ENCODE measurements at places on chromosomes 5 and 9. TPM values are rescaled to one million over a fixed set of nuclear protein-coding genes. Genes with fewer than 3 reads are reported as not detected.

Gene TAF1L
- total RNA-seq: not detected

Gene GMCL2
- total RNA-seq: not detected

Gene ELOVL7
- total RNA-seq: 0.11 TPM

Gene GPRIN1
- total RNA-seq: 2.7 TPM

- DNase-seq: no peak
- no peak overlapping the region for H3K27ac ChIP-seq
- no peaks in the 10 kb centered on the region for H3K36me3 ChIP-seq
- no peaks in the 10 kb centered on the region for H3K27me3 ChIP-seq
Measured at GRCh38 chr5:23466401-23466912, 41.0 kb upstream of the PRDM9 start.

GRCh38 chr5:152470167-152470566 lies 65.1 kb upstream of the NMUR2 start:
- no peaks in the 10 kb centered on the region for H3K36me3 ChIP-seq
- no peaks in the 10 kb centered on the region for H3K27me3 ChIP-seq
- no peak for DNase-seq
- no peak overlapping the region for H3K4me3 ChIP-seq
- no peak overlapping the region for H3K27ac ChIP-seq

DNA sequence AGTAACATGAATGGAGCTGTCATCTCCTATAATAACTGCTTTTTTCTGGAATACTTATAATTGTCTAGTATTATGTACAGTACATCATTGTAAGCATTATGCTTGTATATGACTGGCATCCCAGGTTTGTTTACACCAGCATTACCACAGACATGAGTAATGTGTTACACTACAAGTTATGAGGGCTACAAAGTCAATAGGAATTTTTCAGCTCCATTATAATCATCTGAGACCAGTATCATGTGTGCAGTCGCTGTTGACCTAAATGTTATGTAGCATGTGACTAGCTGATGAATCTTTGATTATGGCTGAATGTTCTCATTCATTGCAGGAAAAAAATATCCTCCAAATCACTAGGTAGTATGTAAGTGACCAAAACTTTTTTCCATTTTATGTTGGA lies 2.2 kb downstream of the ZCCHC9 start:
- no peak overlapping the region for H3K4me3 ChIP-seq
- no peak for DNase-seq
- peaks cover 28% of the 10 kb centered on the region for H3K4me1 ChIP-seq
- no peaks in the 10 kb centered on the region for H3K27me3 ChIP-seq
- no peak overlapping the region for H3K27ac ChIP-seq

DNA sequence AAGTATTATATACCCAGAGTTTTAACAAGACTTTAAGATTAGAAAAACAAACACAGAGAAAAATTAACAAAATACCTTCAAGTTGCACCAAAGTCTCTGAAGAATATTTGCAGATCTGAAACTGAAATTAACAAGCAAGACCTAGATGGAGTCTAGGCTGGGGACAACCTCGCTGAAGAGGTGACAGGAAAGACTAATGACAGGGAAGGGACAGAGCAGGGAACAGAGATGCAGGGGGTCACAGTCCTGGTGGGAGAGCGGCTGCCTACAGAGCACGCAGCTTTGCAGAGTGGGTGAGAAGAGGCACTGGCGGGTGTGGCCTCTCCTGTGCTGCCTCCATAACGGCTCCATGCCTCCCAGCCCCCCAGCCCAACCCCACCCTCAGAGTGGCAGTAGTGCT lies 13.5 kb downstream of the RETREG1 start:
- no peaks in the 10 kb centered on the region for H3K27me3 ChIP-seq
- DNase-seq: no peak
- H3K4me1 ChIP-seq: no peaks in the 10 kb centered on the region
- no peak overlapping the region for H3K4me3 ChIP-seq
- H3K27ac ChIP-seq: no peak overlapping the region

GRCh38 chr9:115107701-115108100 lies 10.3 kb downstream of the TNC start:
- no peak overlapping the region for H3K27ac ChIP-seq
- no peaks in the 10 kb centered on the region for H3K27me3 ChIP-seq
- H3K36me3 ChIP-seq: no peaks in the 10 kb centered on the region
- DNase-seq: no peak
